ENCODE measurements at places on chromosomes 7 and 10. TPM values are rescaled to one million over a fixed set of nuclear protein-coding genes. Genes with fewer than 3 reads are reported as not detected.

Gene METTL27
- total RNA-seq: 2.5 TPM

Gene SH2B2
- 0.92 TPM for total RNA-seq

Gene PLEKHS1
- not detected for total RNA-seq

Gene ADARB2
- not detected for total RNA-seq

Gene FGFBP3
- 1.1 TPM for total RNA-seq

Gene CDHR1
- not detected for total RNA-seq

Gene LDB3
- total RNA-seq: 0.12 TPM

Gene UPK3B
- 0.19 TPM for total RNA-seq

Gene PILRA
- not detected for total RNA-seq

Gene FXYD4
- total RNA-seq: not detected

Gene SFTPA1
- total RNA-seq: not detected

Gene GAD2
- not detected for total RNA-seq

Gene CLRN3
- total RNA-seq: not detected

Gene EIF5AL1
- total RNA-seq: 0.53 TPM

Gene GIMAP7
- 1.8 TPM for total RNA-seq

Gene MYL10
- not detected for total RNA-seq

Gene CPN1
- total RNA-seq: not detected

Gene SPDYE1
- total RNA-seq: not detected

Gene GNAI1
- total RNA-seq: 8.3 TPM

Gene PAPSS2
- total RNA-seq: 149 TPM

Gene KCND2
- total RNA-seq: 0.13 TPM

Gene CDH23
- total RNA-seq: 0.26 TPM

Gene ITPRID1
- not detected for total RNA-seq

Gene HOXA4
- total RNA-seq: 0.12 TPM

Gene C10orf62
- 0.13 TPM for total RNA-seq

Gene SLC26A5
- total RNA-seq: not detected

Gene VKORC1L1
- total RNA-seq: 13.0 TPM

Gene RAB19
- total RNA-seq: not detected

Gene RTKN2
- total RNA-seq: 2.9 TPM

Gene NUTM2E
- total RNA-seq: 0.19 TPM

Gene HOXA2
- 0.79 TPM for total RNA-seq

Gene HACD1
- 11.6 TPM for total RNA-seq

Gene OR2A25
- total RNA-seq: not detected

Gene COA1
- total RNA-seq: 35.4 TPM

Gene TEX36
- not detected for total RNA-seq

Gene EBF3
- 1.7 TPM for total RNA-seq

Gene NAT16
- not detected for total RNA-seq

Gene HOXA9
- not detected for total RNA-seq

Gene COBL
- total RNA-seq: not detected

Gene EPO
- total RNA-seq: not detected

Gene NXPH1
- total RNA-seq: not detected

Gene MSMB
- not detected for total RNA-seq

Gene CYP3A7
- total RNA-seq: not detected

Gene CTTNBP2
- 1.9 TPM for total RNA-seq

Measured in aortic smooth muscle cell (primary cell).